CD4-positive, alpha-beta T cell (primary cell): ENCODE measurements at places on chromosomes 2 and 18.

GRCh38 chr18:79380816-79381806 is 14.6 kb upstream of the NFATC1 start:
- DNase-seq: peak; percentile 62

DNA sequence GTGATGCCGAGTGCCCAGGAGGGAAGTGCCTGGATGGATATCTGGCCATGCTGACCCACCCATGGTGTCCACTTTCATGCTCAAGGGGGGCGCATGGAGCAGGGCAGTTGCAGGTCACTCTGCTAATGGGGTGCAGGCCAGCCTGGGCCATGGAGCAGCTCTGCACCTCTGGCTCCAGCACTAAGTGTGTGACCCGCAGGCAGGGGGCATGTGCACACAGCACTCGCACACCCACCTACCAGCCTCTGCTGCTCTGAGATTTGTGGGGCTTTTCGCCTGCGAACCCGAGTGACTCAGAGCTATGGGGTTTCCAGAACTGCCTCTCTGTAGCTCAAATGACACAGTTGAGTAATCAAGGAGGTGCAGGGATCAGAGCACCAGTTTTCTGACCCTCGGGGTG is 66.2 kb downstream of the CYP26B1 start:
- no peak for DNase-seq

DNA sequence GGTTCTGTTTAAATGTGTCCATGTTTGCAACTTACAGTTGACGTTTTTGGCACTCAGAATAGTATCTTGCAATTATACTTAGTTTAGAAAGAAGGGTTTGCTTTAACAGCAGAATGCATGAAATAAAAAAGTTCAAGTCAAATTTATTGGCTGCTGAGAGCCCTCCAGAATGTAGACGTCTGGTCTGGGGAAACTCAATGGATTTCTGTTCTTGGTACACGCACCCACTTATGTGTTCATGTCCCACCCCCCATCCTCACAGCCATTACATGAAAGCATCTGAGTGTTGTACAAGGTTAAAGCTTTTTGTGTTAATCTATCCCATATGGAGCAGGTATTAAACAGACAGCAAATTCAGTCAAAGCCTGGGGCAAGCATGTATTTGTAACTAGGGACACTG is 219.5 kb downstream of the SOX11 start:
- DNase-seq: no peak

GRCh38 chr2:168981651-168982050 is 49.5 kb downstream of the ABCB11 start:
- DNase-seq: no peak

- no peak for DNase-seq
Measured at GRCh38 chr2:19785447-19785846, 116.3 kb downstream of the TTC32 start.

DNA sequence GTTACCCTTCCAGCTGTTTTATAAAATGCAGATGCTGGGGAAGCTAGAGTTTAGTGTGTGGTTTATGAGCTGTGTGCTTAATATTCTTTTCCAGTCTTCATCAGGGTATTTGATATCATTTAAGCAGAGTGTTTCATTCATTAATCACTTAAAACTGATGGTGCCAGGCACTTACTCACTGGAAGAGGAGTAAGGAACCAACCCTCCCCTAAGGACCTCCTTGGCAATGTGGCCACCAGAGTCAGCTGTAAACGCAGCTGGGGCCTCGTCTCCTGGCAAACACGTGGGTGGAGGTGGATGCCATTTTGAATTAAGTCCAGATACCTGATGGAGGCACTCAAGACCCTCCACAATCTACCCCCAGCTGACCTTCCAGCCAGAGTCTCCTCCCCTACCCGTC is 331.6 kb downstream of the CLIP4 start:
- no peak for DNase-seq

DNA sequence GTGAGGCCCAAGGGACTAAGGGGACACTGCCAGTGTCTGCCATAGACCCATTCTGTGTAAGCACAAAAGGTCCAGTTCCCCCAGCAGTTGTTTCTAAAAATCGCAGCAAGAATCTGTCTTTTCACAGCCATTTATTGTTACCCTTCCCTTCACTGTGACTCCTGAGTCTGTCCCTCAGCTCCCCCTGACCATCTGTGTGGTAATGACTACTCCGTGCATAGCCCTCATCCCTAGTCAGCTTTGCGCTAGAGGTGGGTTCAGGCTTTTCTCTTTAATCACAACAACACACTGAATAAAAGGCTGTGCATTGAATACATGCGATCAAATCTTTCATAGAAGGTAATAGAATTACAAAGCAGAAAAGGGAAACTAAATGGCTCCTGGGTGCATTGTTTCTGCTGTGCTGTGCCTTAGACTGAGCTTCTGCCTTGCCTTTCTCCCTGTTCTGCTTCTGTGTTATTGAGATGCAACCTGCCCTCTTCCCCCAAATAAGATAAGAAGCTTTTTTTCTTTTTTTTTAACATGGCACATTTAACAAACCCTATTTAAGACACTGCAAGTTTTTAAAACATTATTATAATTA is 836.0 kb upstream of the CDH2 start:
- DNase-seq: no peak

DNA sequence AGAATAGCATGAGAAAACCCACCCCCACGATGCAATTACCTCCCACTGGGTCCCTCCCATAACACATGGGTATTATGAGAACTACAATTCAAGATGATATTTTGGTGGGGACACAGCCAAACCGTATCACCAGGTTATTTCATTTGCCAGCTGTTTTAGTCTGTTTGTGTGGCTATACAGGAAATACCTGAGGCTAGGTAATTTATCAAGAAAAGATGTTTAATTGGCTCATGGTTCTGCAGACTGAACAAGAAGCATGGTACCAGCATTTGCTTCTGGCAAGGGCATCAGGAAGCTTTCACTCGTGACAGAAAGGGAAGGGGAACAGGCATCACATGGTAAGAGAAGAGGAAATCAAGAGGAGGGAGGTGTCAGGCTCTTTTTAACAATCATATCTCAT is 329.2 kb downstream of the GULP1 start:
- no peak for DNase-seq

GRCh38 chr2:176003958-176004357 is 1.9 kb upstream of the LNPK start:
- no peak for DNase-seq

GRCh38 chr2:147904051-147904450 is 59.2 kb downstream of the ACVR2A start:
- no peak for DNase-seq

- no peak for DNase-seq
Measured at GRCh38 chr2:74764429-74765272, 69.3 kb upstream of the HK2 start.

GRCh38 chr2:100136310-100136709 is 6.1 kb downstream of the AFF3 start:
- no peak for DNase-seq

DNA sequence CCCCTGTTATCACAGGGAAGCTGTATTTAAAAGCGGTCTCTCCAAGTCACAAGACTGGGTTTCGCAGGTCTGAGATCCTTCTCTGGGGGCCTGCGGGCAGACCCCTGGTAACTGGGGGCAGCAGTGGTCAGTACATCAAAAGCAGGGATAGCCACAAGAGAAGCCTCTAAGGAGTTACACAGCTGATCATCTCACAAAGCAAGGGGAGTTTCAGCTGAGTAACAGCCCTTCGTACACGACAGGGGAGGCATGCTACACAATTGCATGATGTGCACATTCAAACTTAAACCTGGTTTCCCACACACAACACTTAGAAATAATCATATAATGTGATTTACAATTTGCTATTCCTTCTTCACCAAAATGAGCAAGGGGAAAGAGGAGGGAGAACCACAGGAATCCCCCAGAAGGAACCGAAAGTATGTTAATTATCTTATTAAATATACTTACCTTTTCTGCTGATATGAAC is 87.5 kb downstream of the TMEM131 start:
- no peak for DNase-seq

- DNase-seq: no peak
Measured at GRCh38 chr2:160752475-160753330, 259.1 kb upstream of the RBMS1 start.

DNA sequence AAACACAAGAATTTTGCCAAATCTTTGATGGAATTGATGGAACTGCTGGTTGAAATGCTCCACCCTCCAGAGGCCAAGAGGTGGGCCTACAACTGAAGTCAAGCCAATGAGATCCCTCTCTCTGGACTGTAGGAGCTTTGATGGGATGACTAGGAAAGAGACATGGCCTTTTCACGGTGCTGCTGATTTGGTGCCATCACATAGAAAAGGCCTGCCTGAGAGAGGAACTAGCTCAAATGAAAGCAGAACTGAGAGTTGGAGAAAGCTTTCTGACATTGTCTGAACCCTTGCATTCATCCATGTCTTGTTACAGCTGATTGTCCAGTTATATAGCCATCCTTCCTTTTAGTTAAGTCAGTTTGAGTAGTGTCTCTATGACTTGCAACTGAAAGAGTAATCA is 283.8 kb upstream of the LYPD1 start:
- no peak for DNase-seq

DNA sequence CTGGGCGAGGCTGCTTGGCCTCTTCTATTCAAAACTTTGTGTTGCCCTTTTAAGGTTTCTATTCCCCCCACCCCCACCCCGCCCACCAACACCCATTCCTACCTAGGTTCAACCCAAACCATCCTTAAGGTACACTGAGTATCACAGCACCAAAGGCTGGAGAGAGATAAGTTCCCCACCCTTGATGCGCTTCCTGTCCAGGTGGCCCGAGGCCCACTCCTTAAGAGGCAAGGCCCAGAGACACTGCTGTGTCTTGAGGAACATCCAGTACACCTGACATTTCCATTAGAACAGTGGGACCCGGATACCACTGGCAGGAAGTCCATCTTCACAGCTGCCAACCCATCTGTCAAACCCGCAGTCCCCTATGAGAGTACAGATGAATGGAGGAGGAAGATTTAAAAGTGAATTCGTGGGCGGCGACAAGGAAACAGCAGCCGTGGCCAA is 277 bp upstream of the INPP1 start:
- DNase-seq: no peak

- DNase-seq: no peak
Measured at GRCh38 chr2:205685314-205686055, 3.2 kb downstream of the NRP2 start.

DNA sequence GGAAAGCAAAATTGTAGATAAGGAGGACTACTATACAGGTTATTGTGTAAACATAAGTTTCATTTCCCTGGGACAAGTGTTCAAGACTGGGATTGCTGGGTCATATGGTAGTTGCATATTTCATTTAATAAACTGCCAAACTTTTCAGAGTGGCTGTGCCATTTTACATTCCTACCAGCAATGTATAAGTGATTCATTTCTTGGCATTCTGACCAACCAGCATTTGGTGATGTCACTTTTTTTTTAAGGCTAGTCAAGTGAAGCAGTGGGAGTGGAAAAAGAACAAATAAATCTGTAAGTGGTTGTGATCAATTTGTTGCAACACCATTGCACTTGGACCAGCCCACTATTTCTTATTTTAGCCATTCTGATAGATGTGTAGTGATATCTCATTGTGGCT is 5.2 kb upstream of the CHCHD5 start:
- no peak for DNase-seq

DNA sequence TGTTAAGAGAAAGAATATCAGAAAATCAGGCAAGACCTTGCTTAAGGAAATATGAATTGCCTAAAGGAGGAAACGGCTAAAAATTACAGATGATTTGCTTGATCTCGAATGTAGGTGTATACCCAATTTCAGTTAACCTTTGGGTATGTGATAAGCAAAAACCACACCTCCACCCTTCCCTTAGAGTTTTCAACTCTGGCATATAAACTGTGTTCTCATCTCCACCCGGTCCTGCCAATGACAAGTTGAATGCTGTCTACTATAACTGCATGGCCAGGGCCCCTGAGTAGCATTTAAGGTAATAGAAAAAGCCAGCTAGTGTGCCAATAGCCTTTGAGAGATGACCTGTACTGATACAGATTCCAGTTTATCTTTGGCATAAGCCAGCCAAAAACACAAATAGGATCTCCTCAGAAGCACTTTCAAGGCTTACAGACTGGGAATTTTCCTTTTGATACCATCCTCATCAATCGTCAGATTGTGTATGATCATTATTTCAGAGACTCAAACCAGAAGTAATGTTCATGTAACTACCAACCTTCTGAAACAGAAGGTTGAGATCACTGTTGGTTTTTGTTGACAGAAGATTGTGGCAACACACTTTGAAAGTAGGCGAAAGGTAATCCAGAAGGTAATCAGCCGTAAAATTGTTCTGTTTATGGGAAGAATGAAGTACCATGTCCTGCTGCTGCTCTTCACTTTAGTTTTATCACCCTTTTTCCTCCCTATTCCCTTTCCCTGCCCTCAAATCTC is 163.1 kb downstream of the GFPT1 start:
- no peak for DNase-seq

DNA sequence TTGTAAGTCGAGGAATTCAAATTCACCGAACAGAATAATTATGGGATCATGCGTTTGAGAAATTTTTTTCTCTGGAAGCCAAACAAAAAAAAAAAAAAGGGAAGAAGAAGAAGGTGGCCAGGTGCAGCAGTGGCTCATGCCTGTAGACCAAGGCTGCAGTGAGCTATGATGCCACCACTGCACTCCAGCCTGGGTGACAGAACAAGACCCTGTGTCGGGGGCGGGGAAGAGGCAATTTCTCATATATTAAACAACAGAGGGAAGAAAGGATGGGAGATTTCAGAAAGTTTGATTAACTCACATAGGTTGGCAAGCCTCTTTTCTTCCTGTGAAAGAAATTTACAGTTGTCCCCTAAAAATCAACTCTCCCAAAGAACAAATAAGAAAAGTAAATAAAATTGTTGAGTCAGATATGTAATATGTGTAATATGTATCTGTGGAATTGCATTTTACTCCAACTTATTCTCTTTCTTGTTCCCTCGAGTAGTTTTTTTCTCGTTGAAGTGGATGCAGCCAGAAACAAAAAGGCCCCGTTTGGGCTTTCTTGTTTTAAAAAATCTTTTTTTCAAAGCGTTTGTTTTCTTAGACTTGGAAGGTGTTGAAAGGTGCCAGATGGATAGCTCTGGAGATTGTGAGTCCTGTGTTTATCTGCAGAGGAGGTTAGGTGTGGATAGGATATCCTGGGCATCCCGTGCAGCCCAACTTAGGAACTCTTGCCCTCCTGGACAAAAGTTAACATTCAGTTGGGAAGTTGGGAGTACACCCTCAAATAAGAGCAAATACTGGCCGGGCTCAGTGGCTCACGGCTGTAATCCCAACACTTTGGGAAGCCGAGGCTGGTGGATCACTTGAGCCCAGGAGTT is 25.4 kb upstream of the FMNL2 start:
- DNase-seq: no peak

DNA sequence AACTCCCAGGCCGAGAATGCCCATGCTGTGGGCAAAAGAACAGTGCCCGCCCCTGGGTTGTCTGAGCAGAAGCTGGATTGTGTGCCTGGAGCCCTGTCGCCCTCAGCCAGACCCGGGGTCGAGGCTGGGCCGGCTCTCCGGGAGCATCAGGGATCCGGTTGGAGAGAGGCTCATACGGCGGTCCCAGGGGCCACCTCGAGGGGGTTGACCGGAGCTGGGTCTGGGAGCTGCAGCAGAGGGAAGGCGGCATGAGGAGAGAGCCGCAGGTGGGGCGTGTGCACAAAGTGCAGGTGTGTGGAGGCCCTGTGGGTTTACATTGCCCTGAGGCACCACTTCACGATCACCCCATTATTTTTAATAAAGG is 39.5 kb downstream of the MBP start:
- DNase-seq: no peak
